Effector memory CD4-positive, alpha-beta T cell (primary cell): ENCODE measurements at places on chromosomes 5 and 9.

DNA sequence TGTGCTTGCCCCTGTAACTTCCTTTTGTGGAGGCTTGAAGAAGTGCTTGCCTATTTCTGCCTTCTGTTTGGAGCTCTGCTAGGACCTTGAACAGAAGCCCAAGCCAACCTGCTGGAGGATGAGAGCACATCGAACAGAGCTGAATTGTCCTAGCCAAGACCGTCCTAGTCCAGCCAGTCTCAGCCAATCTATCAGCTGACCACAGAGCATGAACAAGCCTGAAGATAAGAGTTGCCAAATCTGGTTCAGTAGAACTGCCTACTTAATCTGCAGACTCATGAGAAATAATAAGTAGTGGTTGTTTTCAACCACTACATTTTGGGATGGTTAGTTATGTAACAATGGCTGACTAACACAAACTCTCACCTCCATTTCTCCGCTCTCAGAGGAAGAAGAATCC is 4.4 kb upstream of the SNX2 start:
- DNase-seq = no peak

DNA sequence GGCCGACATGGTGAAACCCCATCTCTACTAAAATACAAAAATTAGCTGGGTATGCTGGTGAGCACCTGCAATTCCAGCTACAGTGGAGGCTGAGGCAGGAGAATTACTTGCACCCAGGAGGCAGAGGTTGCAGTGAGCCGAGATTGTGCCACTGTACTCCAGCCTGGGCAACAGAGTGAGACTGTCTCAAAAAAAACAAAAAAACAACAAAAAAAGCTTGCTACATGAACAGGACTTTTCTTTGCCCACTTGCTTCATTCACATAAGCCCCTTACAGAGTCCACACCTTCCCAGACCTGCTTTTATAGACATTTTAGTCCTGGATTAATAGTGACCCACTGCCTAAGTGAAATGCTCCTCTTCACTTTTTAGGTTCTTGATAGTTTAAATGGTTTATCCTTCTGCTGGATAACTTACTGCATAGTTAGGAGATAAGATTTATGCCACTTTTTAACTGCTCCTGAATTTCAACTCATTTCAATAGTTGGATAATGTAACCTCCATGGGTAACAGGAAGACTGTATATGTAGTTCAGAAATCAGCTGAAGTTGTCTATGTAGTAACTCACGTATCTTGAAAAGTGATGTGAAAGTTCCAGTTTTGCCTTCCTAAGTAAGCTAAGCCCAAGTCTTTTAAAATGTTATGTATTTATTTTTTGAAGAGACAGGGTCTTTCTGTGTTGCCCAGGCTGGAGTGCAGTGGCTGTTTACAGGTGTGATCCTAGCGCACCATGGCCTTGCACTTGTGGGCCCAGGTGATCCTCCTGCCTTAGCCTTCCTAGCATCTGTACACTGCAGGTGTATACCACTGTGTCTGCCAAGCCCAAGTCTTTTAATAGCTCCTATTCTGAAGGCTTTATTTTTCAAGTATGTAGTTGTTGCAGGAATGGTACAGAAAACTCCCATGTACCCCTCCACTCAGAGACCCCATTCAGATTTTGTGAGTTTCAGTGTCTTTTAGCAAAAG is 19.7 kb downstream of the SUB1 start:
- no peak for DNase-seq

DNA sequence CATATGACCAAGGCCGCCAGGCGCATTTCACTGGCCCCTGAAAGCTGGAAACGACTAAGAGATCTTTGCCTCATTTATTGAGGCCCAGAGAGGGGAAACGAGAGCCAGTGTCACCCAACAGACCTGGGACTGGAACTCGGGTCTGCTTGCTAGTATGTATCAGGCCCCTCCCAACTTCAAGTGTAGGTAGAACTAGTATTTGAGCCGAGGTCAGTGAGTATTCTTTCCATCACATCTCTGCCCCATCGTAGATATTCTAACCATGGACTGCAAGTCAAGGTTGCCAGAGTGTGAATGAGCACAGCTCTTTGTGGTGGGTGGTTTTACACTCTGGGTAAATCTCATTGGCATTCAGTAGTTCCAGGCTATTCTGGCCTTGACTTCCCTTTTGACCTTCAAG is 42.2 kb downstream of the GPR107 start:
- DNase-seq = no peak

DNA sequence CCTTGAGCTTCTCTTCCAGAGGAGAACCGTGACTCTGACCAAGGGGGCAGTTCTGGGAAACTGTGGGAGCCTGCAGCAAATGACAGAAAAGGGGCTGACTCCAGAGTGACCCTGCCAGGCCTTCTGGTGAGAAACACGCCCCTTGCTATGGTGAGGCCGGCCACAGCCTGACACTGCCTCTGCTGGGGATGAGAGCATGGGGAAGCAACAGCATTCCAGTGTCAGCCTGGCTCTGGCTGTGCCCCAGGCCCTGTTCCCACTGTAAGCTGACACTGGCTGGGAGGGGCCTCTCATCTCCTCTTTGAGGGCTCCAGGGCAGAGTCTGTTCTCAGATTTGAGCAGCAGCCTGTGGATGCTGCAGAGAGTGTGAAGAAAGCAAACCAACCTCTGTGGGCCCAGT is 180.0 kb upstream of the IL12B start:
- no peak for DNase-seq

GRCh38 chr5:175253597-175253996 is 190.4 kb downstream of the DRD1 start:
- DNase-seq = no peak

DNA sequence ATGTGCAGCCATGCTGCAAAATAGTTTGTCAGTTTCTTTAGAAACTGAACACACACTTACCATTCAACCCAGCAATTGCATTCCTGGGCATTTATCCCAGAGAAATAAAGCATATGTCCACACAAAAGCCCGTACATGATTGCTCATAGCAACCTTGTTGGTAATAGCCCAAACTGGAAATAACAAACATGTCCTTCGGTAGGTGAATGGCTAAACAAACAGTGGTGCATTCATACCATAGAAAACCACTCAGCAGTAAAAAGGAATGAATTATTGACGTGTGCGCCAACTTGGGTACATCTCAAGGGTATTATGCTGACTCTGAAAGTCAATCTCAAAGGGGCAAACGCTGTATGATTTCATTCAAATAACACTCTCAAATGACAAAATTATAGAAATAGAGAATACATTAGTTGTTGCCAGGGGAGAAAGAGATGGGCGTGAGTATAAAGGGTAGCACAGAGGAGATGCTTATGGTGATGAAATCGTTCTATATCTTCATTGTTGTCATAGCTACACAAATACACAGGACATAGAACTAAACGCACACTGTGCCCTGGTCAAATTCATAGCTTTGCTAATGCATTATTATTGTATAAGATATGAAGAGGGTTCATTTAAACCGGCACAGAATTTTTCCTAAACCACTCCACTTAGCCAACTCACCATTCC is 58.2 kb downstream of the DRD1 start:
- DNase-seq = no peak

GRCh38 chr5:115985802-115986757 is 23.8 kb downstream of the LVRN start:
- DNase-seq = no peak

DNA sequence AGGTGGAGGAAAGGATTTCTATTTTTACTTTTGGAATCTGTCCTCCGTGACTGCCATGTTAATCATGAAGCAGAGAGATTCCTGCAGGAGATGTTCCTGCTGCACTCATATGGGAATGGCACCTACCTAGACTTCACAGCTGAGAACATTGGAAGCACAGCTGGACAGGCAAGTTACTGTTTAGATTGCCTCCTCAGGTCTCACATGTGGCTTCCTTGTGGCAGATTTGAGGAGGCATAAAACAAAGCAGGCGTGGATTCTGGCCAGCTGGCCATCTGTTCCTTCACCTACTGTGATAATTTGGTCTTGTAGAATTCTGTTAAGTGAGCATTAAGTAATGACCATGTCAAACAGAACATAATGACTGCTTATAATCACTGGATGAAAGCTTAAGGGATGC is 193.4 kb downstream of the EDIL3 start:
- no peak for DNase-seq

- DNase-seq = no peak
Measured at GRCh38 chr5:107812570-107813141, 141.9 kb upstream of the EFNA5 start.

GRCh38 chr9:124133727-124134126 is 122.2 kb downstream of the LHX2 start:
- no peak for DNase-seq

DNA sequence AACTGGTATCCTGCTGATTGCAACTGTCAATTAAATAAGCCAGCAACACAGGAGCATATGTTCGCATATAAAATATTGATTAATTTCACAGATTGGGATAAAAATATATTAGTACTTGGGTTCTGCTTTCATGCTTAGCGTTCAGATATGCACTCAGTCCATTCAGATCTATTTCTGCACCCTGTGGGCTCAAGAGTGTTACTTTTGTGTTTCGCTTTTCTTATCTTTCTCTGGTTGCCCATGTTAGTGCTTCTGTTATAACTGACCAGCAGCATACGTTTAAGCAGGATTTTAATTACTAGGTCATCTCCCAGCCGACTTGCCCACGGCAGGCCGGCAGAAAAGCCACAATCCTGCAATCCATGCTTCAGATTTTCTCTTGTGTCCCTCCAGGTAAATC is 289.1 kb downstream of the EBF1 start:
- no peak for DNase-seq

DNA sequence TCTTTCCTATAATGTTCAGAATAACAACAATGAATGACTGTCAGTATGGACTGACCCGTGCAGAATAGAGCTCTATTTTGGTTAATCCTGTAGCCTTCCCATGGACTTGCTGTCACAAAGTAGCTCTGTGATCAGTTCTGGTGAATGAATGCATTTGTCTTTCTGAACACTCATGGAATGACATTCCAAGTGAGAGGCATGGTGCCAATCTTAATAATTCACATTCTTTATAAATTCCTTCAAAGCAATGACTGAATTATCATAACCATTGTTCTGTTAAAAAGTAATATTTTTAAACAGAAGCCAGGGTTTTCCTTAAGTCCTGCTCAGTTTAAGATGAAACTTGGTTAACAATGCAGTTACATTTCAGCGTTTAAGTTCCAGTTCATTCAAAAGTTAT is 360.5 kb downstream of the ICE1 start:
- DNase-seq = no peak

DNA sequence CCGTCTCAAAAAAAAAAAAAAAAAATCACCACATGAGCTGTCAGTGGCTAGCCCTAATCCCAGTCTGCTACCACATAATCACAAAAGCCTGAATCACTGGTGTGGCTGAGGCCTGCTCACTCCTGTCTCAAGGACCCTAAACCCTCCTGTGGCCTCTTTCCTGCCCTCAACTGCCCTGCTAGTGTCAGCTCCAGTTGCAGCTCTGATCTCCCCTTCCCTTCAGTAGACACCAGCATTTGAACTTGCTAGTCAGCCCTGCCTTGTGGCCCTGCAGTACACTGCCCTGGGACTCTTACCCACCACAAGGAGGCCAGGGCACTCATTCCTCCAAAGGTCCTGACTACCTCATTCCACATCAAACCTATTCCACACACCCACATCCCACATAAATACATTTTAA is 9.5 kb upstream of the P4HA2 start:
- no peak for DNase-seq

GRCh38 chr5:150590979-150591695 is 49.3 kb upstream of the SYNPO start:
- DNase-seq = no peak

DNA sequence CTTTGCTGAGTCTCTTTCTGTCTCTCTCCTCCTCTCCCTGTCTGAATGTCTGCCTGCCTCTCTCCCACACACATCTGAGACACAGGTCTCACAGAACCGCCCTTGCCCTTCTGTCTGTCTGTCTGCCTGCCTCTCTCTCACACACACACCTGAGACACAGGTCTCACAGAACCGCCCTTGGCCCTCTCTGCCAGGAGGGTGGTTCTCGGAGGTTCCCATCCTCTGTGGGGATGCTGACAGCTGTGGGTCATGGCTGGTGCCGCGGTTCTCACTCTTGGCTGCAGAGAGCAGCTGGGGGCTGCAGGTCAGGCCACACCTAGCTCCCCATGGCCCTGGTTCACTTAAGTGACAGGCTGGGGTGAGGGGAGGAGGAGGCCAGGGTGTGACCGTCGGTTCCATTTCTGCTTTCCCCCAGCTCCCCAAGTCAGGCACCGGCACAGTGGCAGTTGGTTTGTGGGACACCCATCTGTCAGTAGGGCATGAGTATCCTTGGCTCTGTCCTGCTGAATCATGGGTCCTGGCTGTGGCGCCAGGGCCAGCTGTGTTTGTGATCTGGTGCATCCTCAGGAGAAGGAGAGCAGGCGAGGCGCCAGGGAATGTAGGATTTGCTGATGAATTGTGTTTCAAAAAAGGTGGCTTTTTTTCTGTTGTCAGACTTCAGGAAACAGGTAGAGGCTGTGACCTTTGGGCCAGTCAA is 42.3 kb upstream of the CLPTM1L start:
- no peak for DNase-seq

DNA sequence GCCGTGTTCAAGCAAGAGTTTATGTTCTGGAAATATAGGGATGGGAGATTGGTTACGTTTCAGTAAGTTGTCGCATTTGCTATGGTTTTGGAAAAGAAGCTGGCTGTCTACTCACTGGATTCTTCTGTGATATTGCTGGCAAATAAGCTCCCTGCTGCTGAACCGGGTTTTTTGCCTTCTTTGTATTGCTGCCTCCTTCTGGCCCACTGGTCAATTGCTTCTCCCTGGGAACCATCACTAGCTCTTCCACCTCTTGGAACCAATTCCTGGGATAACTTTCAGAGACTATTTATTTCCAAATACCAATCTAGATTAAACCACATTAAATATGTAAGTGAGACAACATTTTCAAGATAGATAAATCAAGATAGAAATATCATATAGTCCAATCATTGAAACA is 43.0 kb downstream of the NUDT12 start:
- no peak for DNase-seq

DNA sequence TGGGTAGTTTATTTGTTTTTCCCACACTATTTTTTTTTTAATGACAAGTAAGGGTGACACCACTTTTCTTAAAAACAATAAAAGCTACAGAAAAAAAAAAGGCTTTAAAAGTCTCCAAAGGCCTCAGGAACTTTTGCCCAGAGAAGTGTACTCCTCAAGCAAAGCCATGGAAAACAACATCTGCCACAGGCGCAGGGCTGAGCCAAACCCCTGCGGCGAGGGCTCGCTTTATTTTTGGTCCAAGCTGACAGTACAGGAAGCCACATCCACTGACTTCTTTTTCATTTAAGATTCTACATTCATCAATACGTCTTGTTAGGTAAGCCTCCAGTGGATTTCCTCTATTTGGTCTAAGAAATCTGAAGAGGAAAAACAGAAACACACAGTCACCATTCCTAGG is 51.9 kb upstream of the IFNK start:
- DNase-seq = no peak

- DNase-seq = no peak
Measured at GRCh38 chr9:27412081-27412480, 112.0 kb upstream of the IFNK start.

- no peak for DNase-seq
Measured at GRCh38 chr9:114775981-114776380, 29.9 kb downstream of the TNFSF15 start.

GRCh38 chr9:85662573-85662972 is 79.2 kb downstream of the AGTPBP1 start:
- no peak for DNase-seq
